ENCODE measurements at places on chromosomes 1 and 21.

DNA sequence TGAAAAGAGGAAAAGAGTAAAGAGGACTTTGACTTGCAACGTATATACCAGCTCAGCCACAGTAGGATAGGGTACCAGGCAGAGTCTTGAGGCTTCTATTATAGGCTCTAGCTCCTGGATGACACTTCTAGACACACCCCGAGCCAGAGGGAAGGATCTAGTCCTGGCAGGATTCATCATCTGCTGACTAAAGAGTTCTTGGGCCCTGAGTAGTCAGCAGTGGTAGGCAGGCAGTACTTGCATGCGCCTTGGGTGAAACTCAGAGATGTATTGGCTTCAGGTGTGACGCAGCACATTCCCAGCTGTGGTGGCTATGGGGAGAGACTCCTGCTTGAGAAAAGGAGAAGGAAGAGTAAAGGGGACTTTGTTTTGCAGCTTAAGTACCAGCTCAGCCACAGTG lies 162.3 kb upstream of the APP start:
- no peak for DNase-seq

GRCh38 chr1:158794247-158794646 lies 13.2 kb upstream of the OR6N2 start:
- no peak for DNase-seq

DNA sequence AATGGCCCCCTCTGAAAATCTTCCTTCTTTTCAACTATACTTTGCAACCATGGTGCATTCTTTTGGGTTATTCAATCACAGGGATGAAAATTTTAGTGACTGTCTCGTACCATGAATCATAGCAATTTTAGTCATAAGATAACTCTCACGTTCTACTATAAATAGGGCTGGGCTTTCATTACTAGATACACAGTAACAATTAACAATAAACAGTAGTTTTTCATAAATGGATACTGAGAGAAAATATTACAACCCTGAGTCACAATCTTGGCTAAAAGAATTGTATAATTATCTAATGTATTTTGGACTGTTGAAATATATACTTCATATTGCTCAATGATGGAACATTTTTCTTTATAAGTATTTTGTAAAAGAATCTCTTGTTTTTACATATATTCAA lies 96.1 kb downstream of the TEX35 start:
- no peak for DNase-seq

GRCh38 chr1:203451836-203452784 lies 23.5 kb upstream of the PRELP start:
- no peak for DNase-seq

- DNase-seq: no peak
Observed at GRCh38 chr1:93438716-93439115, 9.2 kb upstream of the FNBP1L start.

DNA sequence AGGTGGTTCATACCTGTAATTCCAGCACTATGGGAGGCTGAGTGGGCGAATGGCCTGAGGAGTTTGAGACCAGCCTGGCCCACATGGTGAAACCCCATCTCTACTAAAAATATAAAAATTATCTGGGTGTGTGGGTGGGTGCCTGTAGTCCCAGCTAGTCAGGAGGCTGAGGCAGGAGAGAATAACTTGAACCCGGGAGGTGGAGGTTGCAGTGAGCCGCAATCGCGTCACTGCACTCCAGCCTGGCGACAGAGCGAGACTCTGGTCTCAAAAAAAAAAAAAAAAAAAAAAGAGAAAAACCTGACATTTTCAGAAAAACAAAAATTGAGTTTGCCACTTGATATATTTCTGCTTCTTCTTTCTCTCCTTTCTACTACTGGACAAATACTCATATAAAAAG lies 24.3 kb downstream of the CA6 start:
- no peak for DNase-seq

DNA sequence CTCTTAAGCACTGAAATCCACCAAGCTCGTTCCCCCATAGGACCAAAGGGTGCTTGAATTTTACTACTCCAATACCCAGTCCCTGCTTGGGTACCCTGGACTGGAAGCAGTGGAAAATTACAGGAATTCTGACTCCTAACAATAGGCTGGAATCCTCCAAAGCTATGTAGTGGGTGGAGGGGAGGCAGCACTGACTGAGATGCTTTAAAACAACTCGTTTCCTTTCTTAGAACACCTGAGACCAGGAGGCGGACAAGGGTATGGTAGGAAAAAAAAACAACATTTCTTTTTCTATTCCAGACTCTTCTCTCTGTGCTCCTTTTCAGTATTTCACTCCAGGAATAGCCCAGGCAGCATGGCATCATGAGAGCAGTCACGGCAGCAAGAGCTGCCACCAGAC lies 2.3 kb downstream of the PEF1 start:
- no peak for DNase-seq

- DNase-seq: no peak
Observed at GRCh38 chr1:108609483-108610049, 49.7 kb downstream of the EEIG2 start.

DNA sequence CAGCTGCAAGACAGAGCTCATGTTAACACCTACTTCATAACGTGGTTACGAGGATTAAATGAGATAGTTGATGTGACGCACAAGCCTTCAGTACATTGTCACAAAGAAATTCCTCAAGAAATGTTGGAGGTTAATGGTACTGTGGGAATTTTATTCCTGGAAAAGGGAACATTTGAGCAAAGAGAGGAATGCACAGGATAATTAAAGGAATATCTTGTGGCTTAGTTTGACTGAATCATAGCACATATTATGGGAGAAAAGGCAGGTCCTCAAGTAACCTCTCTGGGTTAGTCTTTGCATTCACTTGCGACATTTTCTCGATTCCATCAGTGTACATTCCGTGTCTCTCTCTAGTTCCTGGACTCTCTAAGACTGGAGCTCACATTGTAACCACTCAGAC lies 300.2 kb upstream of the DUSP10 start:
- no peak for DNase-seq

- DNase-seq: no peak
Observed at GRCh38 chr1:106232128-106232527, 824.3 kb upstream of the PRMT6 start.

GRCh38 chr1:182527680-182528079 lies 61.4 kb downstream of the RNASEL start:
- no peak for DNase-seq

Data from stimulated activated CD4-positive, alpha-beta T cell treated with anti-CD3 and anti-CD28 coated beads, Interleukin-4, amount 100 ng/mL, for 48 hours (primary cell).